G401 (cell line): ENCODE measurements at places on chromosomes 3 and 15. TPM values are rescaled to one million over a fixed set of nuclear protein-coding genes. Genes with fewer than 3 reads are reported as not detected.

DNA sequence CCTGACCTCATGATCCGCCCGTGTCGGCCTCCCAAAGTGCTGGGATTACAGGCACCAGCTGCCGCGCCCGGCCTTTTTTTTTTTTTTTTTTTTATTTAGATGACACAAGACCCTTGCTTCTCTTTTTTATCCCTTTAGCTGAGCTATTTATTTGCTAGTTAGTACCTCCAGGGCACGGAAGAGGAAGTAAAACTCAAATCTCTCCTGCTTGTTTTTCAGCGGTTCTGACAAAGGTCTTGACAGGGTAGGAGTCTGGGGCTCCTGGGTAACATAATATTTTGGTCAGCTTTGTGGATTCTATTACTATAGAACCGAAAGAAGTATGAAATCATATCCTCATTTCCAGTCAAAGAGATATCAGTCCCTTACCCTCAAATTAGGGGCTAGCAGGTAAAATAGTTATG, 44.0 kb upstream of the ETV5 start:
- no peak for DNase-seq

- DNase-seq = no peak
Measured at GRCh38 chr3:135918600-135918999, 46.9 kb upstream of the PPP2R3A start.

DNA sequence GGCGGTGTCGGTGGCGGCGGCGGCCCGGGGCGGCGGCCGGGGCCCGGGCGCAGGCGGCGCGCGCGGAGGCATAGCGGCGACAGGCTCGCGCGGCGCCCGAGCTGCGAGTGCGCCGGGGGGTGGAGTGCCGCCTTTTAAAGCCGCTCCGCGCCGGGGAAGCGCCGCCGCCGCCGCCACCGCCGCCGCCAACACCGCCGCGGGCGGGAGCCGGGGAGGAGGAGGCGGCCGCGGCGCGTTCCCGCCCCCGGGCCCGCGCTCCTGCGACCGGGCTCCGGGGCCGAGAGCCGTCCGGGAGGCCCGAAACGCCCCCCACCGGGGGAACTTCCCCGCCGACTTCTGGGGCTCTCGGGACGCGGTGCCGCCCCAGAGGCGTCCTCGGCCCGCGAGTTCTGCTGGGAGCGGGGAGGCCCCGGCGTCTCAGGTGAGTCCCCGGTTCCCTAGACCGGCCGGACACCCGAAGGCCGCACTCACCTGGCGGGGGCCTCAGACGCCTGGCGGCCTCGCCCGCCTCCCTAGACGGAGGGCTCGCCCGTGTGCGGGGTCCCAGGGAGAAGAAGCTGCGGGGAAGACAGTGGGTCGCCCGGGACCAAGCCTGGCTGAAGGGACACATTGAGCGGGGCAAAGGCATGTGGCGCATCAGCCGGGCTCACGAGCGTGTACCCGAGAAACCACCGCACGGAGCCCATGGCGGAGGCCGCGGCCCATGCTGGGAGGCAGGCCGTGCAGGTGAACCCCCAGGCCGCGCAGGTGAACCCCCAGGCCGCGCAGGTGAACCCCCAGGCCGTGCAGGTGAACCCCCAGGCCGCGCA, at the start of gene PCSK6:
Gene PCSK6, minus strand, starts transcription at position 109 of the 809 bp plus-strand sequence. Its CDS starts 37 bp downstream, at position 72.
- DNase-seq = no peak

- DNase-seq = no peak
Measured at GRCh38 chr3:291646-292436, 95.3 kb downstream of the CHL1 start.

- peak; percentile 33 for DNase-seq
Measured at GRCh38 chr3:32313723-32314473, 75.4 kb downstream of the CMTM8 start.

DNA sequence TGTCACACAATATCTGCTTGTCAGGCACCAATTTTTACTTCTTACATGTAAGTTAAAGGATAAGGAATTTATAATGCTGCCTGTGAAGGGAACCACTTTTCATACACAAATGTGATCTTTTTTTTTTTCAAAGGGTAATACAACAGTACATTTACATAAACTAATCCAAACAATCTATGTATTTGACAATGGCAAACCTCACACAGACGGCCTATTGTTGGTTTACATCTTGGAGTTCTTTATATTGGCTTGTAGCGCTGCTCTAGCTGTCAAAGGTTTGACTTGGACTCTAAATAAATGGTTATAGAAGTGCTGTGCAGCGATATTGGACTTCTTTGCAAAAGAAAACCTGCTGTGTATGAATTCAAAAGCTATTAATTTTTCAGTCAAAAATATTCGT, 598.0 kb downstream of the FOXP1 start:
- DNase-seq = no peak

Gene KY
- not detected in 2 replicates for total RNA-seq

GRCh38 chr3:115438799-115439198, 184.5 kb upstream of the GAP43 start:
- DNase-seq = no peak

Gene CFAP91
- not detected in 2 replicates for total RNA-seq

DNA sequence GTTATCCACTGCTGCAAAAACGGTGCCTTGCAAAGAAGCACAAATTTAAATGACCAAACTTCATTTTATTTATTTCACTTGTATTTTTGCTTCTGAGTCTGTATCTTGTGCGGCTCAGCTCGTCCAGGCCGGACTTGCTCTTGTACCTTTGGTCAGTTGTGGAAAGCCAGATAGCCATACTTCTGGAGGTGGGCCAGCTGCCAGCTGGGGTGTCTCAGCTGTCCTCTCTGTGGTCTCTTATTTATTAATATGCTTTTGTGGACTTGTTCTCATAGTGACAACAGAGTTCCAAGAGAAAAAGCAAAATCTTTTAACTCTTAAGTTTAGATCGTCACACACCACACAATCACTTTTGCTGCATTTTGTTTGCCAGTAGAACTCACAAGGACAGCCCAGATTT, 87.7 kb downstream of the IL1RAP start:
- no peak for DNase-seq

DNA sequence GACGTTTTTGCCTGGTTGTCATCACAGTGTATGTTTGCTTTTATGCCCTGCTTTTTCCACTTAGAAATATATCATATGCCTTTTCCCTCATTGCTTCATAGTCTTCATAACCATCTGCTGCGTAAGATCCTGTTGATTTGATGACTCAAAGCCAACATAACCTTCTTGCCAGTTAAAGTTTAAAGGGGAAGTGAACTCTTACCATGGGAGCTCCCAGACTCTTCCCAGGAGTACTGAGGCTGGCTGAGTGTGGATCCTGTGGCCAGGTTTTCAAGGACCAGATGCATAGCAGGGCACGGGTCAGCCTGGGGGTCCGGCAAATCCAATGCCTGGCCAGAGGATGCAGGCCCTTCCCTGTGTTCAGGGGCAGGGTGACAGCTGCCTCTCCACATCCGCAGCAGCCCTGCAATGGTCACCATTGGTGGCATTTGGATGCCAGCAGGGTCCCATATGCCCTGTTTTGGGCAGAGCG, 42.0 kb upstream of the SACM1L start:
- peak; percentile 71 for DNase-seq

DNA sequence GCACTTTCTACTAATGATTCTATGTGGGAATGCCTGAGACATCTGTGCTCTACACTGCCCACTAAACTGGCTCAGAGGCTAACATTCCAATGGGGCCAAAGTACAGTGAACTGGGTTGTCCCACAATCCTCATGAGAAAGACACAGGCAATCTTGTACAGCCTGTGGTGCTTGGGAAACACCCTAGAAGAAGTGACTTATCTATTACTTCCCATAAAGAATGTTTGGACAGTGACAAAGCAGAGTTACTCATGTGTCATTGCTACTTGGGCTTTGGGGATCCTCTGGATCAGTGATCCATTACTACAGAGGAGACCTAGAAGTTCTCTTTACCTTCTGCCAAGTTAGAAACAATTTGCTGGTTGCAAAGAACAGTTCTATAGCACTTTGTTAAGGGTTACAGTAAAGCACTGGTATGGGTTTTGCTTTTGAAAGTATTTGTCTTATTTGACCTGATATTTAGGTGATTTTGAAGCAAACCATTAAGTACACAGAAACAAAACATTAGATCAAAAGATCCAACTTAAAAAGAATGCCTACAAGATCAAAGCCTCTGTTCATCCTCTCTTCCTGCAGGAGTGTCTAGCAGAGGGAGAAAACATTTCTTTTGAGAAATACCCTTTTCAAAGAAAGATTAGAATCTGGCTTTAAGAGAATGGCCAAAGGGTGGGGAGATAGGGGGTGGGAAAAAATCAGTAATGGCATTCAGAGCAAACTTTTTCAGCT, 75.8 kb downstream of the CTNNB1 start:
- DNase-seq = no peak

GRCh38 chr3:49794926-49795905, 4.5 kb downstream of the CDHR4 start:
- no peak for DNase-seq

Gene GOLGA8G
- not detected in 2 replicates for total RNA-seq

DNA sequence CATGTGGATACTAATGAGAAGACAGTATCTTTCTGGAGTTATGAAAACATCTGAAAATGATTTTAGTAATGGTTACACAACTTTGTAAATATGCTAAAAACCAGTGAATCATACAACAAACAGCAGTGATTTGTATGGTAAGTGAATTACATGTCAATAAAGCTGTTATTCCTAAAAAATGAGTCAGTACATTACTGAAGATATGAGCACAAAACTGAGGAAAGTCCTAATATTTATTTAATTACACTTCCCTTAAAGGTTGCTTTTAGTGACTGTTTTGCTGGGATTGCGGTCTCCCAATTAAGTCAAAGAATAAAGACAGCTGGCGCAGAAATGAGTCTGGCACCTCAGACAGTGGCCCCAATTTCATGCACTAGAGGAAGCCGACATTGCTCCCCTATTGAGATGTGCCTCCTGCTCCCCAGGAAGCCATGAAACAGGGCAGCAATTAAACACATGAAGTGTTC, 50.9 kb upstream of the FSIP1 start:
- peak; percentile 45 for DNase-seq

Gene STRA6
- total RNA-seq = 17.2 and 23.9 TPM in 2 replicates

- no peak for DNase-seq
Measured at GRCh38 chr3:52195823-52196331, 2.1 kb upstream of the ALAS1 start.

DNA sequence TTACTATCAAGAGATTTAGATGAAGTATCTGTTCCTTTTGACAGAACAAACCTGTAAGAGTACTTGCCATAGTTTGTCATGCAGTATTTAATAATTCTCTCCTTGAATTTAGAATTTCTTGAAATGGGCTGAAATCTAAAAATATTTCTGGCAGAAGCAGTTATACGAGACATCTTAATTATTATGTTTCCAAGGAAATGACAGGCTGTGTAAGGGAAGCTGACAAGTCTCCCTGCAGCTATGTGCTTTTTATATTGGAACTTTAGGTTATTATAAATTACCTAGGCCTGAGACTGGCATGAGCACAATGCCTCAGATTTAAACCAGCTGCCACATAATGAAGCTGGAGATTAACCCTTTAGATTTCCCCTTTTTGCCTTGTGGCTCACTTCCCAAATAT, 365.0 kb upstream of the EPHA6 start:
- DNase-seq = no peak

Gene RTP1
- total RNA-seq = not detected in 2 replicates

GRCh38 chr3:138688871-138689299, 80.3 kb downstream of the FAIM start:
- peak; percentile 11 for DNase-seq
